ENCODE measurements at places on chromosomes 2 and 18.

DNA sequence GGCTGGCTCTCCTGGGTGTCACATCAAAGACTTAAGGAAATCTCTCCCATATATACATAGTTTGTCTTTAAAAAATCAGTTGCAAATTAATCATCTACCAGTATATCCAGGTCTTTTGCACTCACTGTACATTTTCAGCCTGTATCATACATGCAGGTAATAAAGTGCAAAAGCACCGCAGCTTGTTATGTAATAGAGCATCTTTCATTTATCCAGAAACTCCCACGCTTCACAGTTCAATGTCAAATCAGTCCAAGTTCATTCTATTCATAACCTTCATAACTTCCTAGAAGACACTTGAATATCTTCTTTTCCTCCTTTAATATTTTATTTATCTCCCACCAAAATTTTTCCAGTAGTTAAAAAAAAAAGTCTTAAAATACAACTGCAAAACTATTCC, 89.6 kb upstream of the KCTD1 start:
- no peak for DNase-seq

DNA sequence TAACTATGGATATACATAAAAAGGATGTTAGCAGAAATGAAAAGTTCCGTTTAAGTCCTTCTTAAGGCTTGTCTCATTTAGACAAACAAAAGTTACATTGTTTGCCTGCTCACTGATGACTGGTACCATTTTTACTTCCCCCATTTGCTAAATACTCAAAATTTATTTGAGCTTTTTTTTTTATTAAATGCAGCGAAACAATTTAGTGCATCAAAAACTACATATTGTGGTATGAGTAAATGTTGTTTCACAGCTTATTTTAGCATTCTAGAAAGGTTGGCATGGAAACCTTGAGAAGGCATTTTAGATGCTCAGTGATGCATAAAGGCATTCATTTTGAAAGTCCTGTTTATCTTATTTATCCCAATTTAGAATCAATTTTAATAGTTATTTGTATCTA, 100.0 kb downstream of the MAP2 start:
- no peak for DNase-seq

GRCh38 chr18:9684881-9685614, 23.1 kb upstream of the RAB31 start:
- DNase-seq, result no peak

- peak; percentile 9 for DNase-seq
Measured at GRCh38 chr2:100142393-100142792, at the start of gene AFF3. AFF3 (minus strand) TSS chr2:100142590; CDS start chr2:100104454, 38,136 bp downstream.

DNA sequence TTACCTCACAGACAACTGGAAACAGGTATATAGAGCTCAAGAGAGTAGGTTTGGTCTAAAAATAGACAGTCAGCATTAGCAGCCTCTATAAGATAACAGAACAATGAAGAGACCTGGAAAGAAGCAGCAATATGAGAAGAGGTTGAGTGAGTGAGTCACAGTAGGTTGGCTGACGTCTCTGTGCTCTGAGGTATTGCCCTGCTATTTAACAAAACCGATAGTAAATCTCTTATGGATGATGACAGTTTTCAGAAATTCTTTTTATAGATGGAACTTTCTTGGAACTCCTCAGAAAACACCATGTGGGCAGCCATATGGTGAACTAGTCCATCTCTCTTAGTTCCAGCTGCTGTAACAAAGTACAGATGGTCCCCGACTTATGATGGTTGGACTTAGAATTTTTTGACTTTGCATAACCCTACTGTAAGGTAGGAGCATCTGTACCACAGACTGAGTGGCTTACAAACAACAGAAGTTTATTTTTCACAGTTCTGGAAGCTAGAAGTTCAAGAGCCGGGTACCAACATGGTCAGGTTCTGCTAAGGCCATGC, 123.5 kb downstream of the MBD2 start:
- no peak for DNase-seq

DNA sequence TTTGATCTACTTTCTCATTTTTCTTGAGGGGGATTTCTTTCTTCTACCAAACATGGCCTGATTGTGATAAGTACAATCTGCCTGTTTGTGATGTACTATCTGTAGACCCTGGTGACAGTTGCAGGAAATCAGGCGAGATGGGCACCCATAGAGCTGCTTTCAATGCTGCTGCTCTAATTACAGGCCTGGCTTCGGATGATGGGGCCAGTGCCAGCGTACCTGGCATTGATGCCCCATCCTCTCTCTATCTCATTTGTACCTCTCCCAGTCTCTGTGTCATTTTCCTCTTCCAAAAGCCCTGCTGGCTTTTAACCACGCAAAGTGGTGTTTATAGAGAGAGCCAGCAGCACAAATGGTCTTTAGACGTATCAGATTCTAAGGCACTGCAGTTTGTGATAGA, 69.9 kb downstream of the KCTD18 start:
- no peak for DNase-seq

GRCh38 chr2:117330641-117331040, 483.9 kb upstream of the DDX18 start:
- no peak for DNase-seq

DNA sequence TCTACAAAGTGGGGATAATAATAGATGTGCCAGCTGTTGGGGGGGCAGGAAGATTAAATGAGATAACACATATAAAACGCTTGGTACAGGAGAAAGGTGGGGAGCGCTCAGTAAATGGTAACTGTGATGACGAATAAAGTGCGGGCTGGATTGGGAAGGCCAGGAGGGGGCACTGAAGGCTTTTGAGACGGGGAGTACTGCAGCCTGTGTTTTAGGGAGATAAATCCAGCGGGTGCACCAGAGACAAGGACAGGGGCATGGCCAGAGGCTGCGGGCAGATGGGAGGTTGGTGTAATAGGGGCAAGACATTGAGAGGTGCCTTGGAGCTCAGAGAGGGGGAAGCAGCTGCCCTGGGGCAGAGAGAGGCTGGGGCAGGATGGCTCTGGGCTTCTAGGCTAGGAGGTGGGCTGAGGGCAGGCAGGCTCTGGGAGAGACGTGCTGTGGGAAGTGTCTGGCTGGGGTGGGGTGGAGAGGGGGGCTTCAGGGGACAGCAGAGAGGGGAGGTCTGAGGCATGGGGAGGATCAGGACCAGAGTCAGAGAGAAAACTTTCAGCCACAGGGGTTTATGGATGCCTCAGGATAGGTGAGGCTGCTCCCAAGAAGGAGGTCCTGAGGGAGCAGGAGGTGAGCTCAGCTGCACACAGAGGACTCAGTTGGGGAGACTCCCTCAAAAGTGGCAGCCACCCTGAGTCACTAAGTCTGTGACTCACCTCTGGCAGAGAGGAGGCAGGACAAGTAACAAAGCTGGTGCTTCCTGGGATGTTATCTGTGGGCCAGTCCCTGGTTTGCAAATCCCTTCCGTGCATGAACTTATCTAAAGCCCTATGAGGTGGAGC, 18.8 kb downstream of the TEX44 start:
- no peak for DNase-seq

- DNase-seq, result no peak
Measured at GRCh38 chr18:28581521-28582071, 404.7 kb upstream of the CDH2 start.

DNA sequence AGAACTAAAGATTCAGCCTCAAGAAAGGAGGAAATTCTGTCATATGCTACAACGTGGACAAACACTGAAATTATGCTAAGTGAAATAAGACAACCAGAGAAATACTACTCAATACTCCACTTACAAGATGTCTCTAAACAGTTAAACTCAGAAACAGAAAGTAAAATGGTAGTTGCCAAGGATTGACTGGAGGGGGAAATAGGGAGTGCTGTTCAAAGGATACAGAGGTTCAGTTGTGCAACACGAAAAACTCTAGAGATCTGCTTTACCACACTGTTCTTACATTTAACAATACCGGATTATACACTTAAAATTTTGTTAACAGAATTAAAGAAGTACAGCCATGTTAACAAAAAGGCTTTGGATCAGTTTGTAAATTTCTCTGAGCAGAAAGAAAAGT, 39.8 kb upstream of the C2orf15 start:
- DNase-seq, result no peak

- DNase-seq, result no peak
Measured at GRCh38 chr2:43764086-43764705, 9.6 kb upstream of the DYNC2LI1 start.

GRCh38 chr2:223108351-223109050, 56.5 kb downstream of the KCNE4 start:
- no peak for DNase-seq

- no peak for DNase-seq
Measured at GRCh38 chr18:5031216-5031615, 165.8 kb downstream of the AKAIN1 start.

- no peak for DNase-seq
Measured at GRCh38 chr18:10064267-10064666, 150.5 kb downstream of the VAPA start.

DNA sequence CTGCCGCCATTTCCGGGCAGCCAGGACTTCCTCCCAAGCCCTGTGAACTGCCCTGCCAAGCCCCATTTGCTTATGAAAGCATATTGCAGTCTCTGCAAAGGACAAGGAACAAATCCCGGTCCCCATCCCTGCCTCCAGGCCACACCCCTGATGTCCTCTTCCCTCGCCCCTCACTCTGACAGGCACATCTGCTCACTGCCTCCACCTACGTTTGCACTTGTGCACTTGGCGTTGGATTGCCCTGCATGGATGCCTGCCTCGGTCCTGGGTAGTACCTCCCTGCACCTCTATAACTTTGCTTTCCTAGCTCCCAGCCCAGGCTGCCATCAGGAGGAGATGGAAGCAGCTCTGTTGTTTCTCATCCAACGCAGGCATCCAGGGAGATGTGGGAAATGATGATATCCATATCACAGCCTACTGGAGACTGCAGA, 19.6 kb upstream of the RPL31 start:
- DNase-seq, result no peak

- DNase-seq, result no peak
Measured at GRCh38 chr2:37526323-37526722, 145.1 kb downstream of the CDC42EP3 start.

DNA sequence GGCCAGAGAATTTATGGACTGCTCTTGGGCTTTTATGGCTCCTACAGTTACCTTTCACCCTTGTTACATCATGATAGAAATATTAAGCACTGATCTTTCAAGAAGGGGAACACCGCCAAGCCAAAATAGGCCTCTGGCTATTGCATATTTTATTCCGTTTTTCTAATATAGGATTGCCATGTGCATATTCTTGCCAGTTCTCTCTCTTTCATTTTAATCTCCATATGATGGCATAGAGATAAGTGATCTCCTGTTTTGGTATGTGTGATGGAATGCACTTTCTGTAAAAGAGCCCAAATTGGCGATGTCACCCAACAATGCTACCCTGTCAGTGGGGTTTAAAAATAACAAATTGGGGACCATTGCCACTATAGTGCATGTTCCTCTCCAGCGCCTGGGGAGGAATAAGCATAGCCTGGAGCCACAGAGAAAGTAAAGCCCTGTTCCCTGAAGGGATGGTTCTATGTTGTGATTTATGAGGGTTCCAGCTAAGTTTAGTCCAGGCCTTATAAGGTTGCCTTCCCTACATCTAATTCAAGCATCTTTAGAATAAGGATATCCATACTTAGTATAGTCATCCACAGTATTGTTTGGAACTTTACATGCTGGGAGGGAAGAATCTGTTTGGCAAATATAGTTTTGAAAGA, 26.9 kb downstream of the CMPK2 start:
- DNase-seq, result no peak

DNA sequence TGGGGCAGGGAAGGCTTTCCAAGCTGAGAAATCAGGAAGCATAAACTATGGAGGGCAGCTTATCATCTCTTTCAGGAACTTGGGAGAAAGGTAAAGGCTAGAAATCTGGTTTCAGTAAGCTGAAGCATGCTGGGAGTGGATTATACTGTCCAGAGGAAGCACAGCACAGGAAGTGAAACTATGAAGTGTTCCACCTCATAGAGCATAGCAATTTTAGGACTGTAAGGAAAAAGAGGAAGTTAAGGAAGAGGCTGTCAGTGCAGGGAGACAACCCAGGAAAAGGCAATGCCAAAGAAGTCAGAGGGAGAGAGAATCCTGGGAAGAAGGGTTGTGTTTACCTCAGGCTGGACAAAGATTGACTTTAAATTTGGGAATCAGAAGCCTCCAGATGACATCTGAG, 51.9 kb downstream of the EFEMP1 start:
- DNase-seq, result no peak

DNA sequence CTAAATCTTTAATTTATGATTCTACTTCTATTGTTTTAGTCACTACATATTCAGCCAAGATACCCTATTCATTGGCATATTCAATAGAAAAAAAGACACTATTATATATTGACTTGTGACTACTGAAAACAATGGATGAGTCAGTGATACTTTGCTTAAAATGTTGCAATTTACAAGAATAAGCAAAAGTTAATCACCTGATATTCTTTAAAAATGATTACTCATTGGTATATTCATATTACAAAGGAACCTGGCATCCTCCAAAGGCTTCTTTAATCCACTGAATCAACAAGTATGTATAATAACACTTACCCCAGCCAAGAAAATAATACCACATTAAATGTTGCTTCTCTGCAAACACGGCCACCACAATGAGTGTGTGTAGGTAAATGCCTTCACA, 87.8 kb downstream of the CALCRL start:
- no peak for DNase-seq

DNA sequence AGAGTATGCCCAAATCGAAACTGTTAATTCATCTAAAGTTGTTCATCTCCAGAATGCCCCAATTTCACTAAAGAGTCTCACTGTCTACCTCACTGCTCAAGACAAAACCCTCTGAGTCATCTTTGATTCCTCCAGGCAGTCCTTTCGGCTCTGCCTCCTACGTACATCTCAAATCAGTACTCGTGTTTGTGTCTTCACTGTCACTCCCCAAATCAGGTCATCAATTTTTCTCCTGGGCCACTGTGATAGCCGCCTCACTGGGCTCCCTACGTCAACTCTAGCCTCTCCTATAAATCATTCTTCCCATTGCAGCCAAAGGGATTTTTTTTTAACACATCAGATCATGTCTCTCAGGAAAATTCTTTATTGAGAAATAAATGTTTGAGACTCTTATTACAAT, 42.1 kb upstream of the TTC39C start:
- DNase-seq, result no peak

GRCh38 chr2:234669621-234670020, 172.7 kb upstream of the ARL4C start:
- no peak for DNase-seq

DNA sequence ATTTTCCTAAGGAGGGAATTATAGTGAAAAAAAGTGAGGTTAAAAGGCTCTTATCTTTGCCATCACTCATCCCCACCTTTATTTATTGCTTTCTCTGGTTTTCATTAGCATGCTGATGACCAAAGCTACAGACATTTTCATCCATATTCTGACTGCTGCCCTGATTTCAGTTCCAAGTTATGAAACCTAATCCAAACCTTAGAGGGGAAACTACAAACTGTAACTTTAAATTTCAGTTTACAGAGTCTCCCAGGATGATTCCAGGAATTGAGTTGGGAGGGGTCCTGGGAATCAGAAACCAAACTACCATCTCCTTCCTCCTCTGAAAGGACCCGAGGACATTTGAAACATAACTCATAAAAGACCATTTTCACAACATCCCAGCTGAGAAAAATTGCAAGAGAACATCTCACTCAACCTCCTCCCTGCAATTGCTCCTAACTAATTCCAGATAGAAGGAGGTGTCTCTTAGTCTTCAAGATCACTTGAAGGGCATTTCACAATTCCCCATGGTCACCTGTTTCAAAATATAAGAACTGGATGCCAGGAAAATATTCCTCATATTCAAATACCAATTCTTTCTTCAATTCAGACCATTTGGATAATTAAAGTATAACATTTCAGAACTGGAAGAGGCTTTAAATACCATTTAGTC, 520.6 kb downstream of the TNS1 start:
- no peak for DNase-seq

GRCh38 chr2:113230531-113230930, 48.2 kb downstream of the PAX8 start:
- no peak for DNase-seq

All from esophagus squamous epithelium (tissue), 5 donors.